ENCODE measurements at places on chromosomes 3 and 15. TPM values are rescaled to one million over a fixed set of nuclear protein-coding genes. Genes with fewer than 3 reads are reported as not detected.

DNA sequence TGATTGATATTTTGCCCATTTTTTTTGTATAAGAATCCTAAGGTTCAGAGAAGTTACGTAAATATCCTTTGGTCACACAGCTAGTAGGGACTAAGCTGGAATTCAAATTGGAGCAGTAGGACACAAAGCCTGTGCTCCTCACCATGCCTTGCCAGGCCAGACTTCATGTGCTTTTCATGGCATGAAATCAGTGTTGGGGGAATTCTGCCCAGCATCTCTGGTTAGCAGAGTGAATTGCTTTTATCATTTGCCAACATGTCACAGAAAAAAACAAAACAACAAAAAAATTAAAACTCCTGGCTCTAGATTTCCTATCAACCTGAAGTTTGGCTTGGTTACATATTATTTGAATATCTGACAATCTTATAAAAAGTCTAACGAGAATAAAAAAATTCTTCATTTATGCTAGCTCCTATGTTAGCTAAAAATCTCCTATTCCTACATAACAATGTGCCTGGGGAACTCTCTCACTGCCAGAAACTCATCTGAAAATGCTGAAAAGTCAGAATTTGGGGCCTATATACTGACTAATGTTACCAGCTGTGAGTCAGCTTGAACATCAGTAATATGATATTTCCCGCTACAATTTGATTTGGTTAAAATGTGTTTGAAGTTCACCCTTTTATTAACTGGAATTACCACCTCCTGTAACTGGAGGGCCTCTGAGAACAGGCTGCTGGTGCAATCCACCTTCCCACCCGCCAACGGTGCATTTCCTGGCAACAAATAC is 141.7 kb downstream of the TIGIT start:
- no peak for DNase-seq

GRCh38 chr3:140467104-140467577 is 210.7 kb upstream of the TRIM42 start:
- DNase-seq: peak; percentile 37

The DZIP1L gene
- 6.9 TPM for polyA plus RNA-seq

The PTPRG gene
- polyA plus RNA-seq: 5.4 TPM

GRCh38 chr3:188468196-188468595 is 314.2 kb downstream of the LPP start:
- no peak for DNase-seq

The ERICH6 gene
- polyA plus RNA-seq: not detected

The TCTA gene
- 15.6 TPM for polyA plus RNA-seq

The CCR9 gene
- not detected for polyA plus RNA-seq

The CHRM5 gene
- not detected for polyA plus RNA-seq

Measured in A549 (cell line).